Activated CD4-positive, alpha-beta T cell treated with anti-CD3 and anti-CD28 coated beads, Interleukin-2, amount 50 U/mL, for 16 hours (primary cell): ENCODE measurements at places on chromosomes 5 and 9.

DNA sequence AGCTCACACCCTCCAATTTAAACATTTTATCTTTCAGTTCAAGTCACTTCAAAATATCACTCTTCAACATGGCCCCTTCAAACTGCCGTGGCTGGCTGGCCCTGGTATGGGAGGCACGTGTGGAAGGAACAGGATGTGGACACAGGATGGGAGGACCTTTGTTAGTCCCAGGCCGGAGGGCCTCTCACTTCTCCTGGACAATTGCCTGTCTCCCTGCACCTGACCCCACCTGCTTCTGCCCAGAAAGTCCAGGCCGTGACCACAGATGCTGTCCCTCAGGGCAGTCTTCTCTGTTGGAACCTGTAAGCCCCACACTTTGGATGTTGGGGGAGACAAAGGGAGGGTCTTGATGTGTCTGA, 19.4 kb downstream of the AMBP start:
- DNase-seq = no peak

GRCh38 chr9:117616431-117616831, 87.8 kb upstream of the TLR4 start:
- no peak for DNase-seq

DNA sequence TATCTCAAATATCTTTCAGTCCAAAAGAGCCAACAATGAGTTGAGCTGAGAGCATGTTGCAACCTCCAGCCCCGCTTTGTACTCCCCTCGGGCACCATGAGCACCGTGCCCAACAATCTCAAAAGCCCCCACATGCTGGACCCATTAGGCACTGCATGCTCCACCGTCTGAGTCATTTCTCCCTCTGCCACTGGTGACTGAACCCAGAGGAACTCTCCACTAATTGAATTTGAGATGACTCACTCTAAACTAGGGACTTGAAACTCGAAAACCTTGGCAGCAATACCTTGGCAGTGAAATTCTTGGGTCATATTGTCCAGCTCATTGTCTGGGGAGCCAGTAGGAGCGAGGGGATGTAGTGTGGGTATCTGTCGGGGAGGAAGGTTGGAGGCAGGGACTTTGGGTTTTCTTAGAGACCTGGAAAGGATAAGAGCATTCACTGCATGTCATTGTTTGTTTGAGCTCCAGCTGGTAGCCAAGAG, 49.9 kb upstream of the SLIT3 start:
- DNase-seq = no peak

GRCh38 chr5:126973193-126973592, 57.2 kb downstream of the MARCHF3 start:
- DNase-seq = no peak

DNA sequence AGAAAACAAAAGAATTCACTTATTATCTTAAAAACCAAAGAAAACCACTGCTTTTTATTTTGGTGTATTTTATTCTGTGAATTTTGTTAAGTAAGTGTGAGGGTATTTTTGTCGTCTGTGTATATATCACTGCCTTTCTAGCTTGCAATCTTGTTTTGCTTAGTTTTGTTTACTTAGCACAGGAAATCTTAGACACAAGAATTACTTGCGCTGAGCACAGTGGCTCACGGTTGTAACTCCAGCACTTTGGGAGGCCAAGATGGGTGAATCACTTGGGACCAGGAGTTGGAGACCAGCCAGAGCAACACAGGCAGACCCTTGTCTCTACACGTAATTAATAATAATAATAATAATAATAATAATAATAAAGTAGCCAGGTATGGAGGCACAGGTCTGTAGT, 230.3 kb downstream of the PAPPA start:
- DNase-seq = no peak

DNA sequence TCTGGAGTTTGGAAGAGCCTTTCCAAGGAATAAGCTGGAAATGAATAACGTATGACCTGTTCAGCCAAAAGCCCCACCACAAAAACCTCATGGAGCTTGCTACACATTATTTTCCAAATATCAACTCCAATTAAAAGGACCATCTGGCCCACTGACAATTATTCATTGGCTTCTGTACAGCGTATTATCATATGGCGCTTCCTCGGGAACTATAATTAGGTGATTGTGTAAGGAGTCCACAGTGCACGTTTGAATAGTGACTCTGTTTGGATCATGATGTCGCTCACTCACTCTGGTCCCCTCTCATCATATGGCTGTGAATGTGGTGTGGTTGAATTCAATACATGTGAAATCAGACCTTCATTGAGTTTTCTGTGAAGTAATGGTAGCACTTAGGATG, 52.1 kb downstream of the GDNF start:
- DNase-seq = no peak

DNA sequence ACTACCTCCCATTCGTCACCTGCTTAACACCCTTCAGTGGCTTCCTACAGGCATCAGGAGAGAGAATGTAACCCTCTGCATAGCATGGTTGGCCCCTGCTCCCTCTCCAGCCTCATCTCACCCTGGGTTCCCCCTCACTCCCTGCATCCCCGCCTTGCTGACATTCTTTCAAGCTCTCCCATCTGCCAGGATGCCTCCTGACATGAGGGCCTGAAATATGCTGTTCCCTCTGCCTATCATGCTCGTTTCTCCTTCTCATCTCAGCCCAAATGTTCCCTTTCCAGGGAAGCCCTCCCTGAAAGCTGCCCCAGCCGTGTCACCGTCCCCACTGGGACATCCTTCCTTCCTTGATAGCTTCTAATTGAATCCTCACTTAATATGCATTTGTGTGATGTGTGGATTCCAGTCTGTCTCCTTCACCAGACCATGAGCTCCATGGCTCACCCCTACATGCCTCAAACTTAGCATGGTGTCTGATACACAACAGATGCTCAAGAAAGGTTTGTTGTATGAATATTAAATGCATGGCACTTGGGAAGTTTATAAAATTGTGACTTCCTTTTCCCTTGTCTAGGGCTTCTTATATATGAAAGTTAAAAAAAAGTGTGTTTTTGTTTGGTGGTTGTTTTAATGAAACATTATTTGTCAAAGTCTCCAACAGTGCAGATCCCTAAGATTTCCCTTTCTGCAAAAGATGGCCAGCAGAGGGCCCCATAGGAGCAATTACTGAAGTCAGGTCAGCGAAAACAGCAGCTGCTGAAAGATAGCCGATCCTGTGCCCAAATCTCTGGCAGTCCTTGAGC, 7.3 kb upstream of the C5orf58 start:
- DNase-seq = peak; percentile 76

- no peak for DNase-seq
These were observed 66.3 kb upstream of the FBXL7 start for GRCh38 chr5:15433709-15434108.

GRCh38 chr5:152556784-152557183, 151.7 kb upstream of the NMUR2 start:
- no peak for DNase-seq

GRCh38 chr5:97838214-97838613, 655.2 kb upstream of the RIOK2 start:
- peak; percentile 60 for DNase-seq

GRCh38 chr9:87672586-87672985, 53.3 kb upstream of the CTSL start:
- no peak for DNase-seq

- no peak for DNase-seq
These were observed 88.2 kb downstream of the FRMD3 start for GRCh38 chr9:83449983-83450382.

DNA sequence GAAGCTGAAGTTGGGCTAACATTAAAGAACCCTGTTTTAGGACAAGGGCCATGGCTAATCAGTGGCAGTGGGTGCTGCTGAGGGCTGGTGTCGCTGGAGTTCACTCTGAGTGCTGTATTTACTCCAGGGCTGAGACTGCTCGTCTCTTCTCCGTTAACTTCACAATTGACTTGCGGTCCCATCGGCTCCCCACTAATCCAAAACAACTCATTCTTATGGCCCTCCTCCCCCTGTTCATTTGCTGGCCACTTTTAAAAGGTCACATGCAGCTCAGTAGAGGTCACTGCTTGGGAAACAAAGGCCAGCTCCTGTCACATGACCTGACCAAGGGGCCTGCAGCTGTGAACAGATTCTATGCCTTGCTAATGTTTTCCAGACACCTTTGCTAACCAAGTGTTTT, 38.4 kb downstream of the PTCH1 start:
- DNase-seq = no peak

- DNase-seq = no peak
These were observed 317.3 kb upstream of the PRR16 start for GRCh38 chr5:120146787-120147186.

GRCh38 chr9:126650404-126651341, 36.9 kb downstream of the LMX1B start:
- DNase-seq = no peak

- no peak for DNase-seq
These were observed 8.6 kb upstream of the GLE1 start for GRCh38 chr9:128495804-128496417.

DNA sequence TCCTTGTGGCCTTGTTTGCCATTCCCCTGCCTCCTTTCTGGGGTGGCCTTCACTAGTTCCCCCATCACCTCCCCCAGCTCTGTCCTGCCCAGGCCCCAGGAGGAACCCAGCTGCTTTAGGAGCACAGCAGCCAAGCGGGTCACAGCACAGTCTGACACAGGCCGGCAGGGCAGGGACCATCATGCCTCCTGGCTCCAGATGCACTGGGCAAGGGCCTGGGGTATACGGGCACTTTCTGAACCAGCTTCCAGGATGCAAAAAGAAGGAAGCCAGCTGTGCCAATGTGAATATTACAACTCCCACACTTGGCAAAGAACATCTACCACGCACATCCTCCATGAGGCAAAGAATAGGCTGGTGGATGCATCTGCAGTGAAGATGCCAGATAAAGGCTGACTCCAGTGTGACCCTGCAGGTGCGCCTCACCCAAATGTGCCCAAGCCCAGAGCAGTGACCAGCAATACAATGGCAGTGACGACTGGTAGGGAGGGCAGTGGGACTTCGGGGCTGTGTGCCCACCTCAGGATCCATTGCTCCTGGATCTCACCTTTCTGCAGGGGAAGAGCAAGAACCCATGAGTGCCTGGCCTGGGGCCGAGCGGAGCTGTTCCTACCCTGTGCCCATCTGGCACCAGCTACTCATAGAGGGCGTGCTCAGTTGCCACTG, 6.3 kb upstream of the IL3 start:
- no peak for DNase-seq

DNA sequence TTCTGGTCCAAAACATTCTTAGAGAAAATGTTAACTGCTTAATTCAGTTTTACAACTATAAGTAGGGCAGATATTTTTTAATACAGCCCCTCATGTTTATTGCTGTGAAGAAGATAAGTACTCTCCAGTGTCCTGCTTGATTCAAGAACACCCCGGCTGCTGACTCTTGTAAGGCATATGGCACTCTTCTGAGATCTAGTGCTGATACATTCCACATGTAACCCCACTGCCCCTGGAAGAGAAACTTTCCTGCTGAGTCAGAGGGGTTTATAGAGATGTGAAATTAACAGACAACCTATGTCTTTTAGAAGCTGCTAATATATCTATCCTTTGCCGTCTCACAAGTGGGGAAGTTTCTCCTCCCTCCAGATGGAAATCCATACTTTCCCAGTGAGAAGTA, 1.0 kb upstream of the MINAR2 start:
- no peak for DNase-seq

GRCh38 chr9:114433720-114434255, 46.0 kb upstream of the AKNA start:
- no peak for DNase-seq

DNA sequence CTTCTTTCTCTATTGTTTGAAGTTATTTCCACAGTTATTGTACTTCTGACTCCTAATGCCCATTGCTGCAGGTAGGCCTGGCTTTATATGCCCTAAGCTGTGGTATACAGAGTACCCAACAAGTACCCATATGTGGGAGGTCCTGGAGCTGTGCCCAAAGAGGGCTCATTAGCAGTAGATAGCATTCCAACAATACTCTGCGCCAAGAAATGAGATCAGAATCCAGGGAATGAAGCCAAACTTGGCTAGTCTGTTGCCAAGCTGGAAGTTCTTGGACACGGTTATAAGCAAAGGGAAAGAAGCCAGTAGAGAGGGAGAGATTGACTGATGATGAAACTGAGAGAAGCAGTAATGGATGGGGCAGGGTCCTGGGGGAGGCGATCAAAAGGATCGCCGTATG, 29.7 kb upstream of the FAM169A start:
- DNase-seq = no peak

DNA sequence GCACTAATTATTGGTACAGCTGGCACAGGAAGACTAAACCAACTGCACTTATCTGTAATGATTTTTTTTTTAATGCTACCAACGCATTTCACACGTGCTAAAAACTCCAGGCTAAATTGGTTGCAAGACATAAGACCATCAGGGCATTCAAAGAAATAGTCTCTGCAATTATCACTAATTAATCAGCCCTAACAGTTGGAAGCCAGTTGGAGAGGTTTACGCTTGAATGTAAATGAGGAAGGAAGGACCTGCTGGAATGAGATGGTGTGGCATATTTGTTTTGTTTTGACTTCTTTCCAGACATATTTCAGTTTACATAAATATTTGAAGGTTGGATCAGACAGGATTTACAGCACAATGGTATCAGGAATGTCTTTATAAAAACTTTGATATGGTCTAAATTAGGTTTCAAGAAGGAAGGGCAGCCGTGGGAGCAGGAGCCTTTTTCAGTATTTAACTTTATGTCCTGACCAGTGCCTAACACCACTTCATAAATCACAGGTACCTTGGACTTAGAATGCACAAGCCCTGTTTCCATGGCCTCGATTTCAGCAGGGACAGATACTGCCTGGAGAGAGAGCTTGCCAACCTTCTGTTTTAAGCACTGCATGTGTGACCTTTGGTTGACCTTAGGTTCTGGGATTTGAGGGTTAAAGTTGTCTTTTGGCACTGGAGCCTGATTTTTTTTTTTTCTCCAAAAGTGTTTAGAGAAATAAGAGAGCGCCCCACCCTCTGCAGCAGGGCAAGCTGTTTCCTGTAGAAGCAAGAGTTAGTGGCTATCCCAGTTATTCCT, 199.8 kb upstream of the MAP3K1 start:
- DNase-seq = no peak

DNA sequence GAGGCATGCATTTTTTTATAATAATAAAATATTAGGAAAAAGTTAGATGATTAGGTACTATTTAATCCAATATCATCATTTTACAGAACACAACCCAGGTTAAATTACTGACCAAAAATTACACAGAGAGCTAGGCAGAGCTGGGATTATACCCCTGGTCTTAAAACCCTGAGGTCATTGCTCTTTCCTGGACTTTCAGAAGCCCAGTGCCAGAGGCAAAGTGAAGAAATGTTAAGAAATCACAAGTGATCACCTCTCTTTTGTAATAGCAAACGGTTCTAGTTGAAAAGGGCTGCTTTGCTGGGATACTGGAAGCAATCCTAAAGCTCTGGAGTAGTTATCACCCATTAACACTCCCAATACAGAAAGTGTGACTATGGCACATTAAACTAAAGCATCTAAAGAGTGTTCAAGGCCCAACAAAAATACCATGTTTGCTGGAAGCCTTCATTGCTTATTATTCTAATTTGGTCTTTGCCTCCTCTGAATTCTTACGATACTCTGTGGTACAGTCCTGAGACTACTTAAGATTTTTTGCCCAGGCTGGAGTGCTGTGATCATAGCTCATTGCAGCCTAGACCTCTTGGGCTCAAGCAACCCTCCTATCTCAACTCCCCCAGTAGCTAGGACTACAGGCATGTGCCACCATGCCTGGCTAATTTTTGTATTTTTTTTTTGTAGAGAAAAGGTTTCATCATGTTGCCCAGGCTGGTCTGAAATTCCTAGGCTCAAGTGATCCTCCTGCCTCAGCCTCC, 575.9 kb downstream of the RAB3C start:
- DNase-seq = no peak

GRCh38 chr5:147690595-147690994, 91.9 kb downstream of the JAKMIP2 start:
- no peak for DNase-seq

GRCh38 chr9:87657893-87658292, 68.0 kb upstream of the CTSL start:
- DNase-seq = no peak
